ENCODE measurements at places on chromosomes 1 and 21.

- DNase-seq: no peak
Observed at GRCh38 chr21:29403922-29404538, 105.3 kb downstream of the BACH1 start.

DNA sequence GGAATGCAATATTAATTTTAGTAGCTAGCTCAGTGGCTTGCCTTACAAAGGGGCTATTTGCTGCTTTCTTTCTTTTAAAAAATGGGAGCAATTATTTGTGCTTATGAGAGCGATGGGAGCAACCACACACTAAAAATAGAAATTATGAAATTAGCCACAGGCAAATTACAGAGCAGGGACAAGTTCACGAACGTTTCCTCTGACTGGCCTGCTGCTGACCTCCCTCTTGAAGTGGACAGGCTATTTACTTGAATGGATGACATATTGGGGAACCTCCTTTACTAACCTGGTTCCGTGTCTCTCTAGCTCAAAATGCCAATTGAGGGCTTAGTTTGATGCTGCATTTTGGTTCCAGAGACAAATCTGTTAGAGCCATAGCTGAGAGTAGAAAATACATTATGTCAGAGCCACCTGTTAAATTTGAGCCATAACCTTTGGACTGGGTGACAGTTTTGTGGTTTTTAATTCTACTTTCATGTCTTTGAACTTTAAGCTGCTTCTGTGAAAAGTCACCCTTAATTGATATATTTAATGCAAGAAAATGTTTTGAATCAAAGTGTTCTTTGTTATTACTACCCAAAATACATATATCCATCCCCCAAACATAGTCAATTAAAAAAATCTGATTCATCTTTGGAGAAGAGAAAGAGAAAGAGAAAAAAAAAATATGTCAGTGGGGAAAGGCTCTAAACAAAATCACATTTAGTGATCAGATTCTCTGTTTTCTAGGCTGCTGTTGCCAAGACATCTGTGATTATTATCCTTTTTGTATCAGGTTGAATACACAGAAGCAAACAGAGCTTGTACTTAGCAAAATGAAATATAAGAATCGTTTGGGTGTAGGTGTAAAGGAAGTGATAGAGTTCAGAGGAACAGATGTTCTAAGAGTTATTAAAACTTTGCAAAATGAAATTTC lies 351.9 kb downstream of the ADGRL2 start:
- no peak for DNase-seq

DNA sequence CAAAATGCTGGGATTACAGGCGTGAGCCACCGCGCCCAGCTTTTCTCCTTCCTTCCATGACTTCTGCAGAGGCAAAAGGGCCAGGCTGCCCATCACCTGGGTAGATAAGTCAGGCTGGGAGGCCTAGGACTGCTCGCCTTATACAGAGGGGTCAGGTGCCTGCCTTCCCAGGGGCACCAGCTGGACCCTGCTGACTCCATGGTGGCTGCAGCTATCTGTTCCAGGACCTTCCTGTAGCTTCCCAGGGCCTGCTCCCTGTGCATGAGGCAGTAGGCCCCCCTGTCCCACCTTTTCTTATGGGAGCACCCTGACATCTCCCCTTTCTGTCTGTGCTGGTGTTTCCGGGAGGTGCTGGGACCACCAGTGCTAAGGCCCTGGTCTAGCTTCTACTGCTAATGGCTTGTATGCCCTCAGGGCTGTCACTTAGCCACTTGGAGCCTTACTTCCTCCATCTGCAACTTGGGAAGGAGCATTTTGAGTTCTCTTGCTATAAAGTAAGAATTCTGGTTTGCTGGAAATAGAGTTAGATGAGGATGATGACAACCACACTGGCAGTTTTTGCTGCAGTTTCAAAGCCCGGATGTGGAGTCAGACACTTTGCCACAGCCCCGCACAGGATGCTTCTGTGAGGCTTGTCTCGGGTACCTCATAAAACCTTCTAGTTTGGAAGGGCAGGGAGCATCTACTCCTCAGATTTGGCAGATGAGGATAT lies 14.4 kb downstream of the SOX13 start:
- no peak for DNase-seq

DNA sequence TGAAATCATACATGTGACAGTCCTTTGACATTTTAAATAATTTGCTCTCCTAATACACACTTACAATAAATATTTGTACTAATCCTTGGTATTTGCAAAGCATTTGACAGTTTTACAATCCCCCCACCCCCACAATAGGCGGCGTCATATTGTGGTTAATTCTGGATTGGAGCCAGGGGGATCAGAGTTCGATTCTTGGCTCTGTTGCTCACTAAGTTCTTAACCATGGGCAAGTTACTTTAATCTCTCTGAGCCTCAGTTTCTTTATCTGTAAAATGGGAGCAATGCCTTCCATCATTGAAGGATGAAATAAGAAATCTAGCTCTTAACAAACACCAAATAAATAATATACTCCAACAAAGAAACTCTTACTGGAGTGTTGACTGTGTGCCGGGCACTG lies 23.8 kb downstream of the CACNA1S start:
- no peak for DNase-seq
